Brain (organoid and tissue), 16 donors: ENCODE measurements at places on chromosomes 4 and X. TPM values are rescaled to one million over a fixed set of nuclear protein-coding genes. Genes with fewer than 3 reads are reported as not detected.
A peak's percentile ranks its signal among the peaks of the same experiment; 100 is the strongest.

HNRNPDL gene
- polyA plus RNA-seq, result 201 TPM

MAGEA8 gene
- not detected for polyA plus RNA-seq

GRCh38 chr4:24807611-24808010 lies 12.2 kb downstream of the SOD3 start:
- no peak for DNase-seq

DNA sequence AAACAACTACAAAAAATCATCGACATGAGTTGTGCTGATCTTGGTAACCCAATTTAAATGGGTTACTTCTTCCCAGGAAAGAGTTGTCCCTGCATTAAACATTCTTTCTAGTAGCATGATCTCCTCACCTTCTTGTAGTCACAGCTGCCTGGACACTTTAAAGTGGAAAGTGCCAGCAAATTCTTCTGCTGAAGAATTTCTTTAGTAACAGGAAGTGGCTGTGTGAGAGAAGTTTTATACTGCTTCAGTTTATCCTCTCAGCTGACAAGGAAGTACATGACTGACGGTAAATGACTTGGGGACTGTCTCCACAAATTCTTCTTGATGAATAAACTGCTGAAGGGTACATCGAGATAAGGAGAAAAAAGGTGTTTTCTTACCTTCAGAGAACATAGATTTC lies 18.2 kb upstream of the TNIP3 start:
- no peak for DNase-seq

DNA sequence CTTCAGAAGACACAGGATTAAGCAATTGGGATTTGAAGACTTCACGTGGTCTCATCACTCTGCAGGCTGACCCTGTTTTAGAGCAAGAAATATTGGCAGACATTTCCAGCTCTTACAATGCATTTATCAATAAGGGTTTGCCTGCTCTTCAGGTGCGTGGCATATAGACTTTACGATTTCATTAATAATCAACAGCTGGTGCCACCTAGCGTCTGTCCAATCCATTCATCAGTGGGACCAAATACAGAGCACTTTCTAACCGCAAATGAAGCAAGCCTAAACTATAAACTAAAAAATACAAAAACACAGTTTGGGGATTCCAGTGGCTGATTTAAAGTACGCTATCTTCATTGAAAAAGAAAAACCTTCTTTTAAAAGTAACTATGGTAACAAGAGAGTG lies 125.4 kb upstream of the DMD start:
- DNase-seq, result peak; percentile 80

DNA sequence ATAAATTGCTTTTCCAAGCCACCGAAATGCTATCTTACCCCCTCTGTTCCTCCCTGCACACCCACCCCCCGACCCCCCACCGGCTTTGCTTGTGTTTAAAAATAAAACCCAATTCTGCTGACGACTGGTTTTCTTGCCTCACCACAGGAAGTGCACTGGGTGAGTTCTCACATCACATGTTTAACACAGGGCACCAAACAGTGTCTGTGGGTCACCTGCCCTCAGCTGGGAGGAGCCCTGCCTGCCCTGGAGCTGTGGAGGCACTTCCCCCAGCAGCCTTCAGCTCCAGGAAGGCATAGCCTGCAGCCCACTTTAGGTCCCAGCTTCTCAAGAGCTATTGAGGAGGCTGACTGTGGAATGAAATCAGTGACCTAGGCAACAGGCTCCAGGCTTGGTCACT lies 8.8 kb downstream of the TMEM255A start:
- no peak for DNase-seq

GRCh38 chrX:24777660-24778059 lies 83.9 kb downstream of the POLA1 start:
- DNase-seq, result no peak
